ENCODE measurements at places on chromosomes 6 and 20.

DNA sequence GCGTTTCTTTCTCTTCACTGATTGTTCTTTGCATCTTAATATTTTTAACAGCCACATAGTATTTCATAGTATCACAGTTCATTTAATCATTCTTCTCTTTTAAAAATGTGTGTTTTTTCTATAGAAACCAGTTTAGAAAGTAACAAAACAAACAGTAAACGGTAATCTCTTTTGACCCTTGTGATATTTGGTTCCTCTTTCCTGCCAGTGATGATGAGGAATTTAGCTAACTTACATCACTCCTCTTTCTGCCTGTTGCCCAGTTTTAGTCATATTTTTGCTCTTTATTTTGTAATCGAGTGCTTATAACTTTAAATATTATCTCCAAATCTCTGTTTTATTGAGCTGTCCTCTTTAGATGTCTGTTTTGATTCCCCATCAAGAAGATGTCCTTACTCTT, 38.1 kb upstream of the ZBTB24 start:
- H3K27me3 ChIP-seq = no peaks in the 10 kb centered on the region
- no peak overlapping the region for H3K4me3 ChIP-seq
- H3K27ac ChIP-seq = no peak overlapping the region
- H3K36me3 ChIP-seq = no peaks in the 10 kb centered on the region

GRCh38 chr20:45355209-45356084, 7.2 kb upstream of the SDC4 start:
- no peak overlapping the region for H3K27ac ChIP-seq
- no peaks in the 10 kb centered on the region for H3K27me3 ChIP-seq
- DNase-seq = no peak
- no peaks in the 10 kb centered on the region for H3K36me3 ChIP-seq
- H3K4me1 ChIP-seq = peaks cover 39% of the 10 kb centered on the region

GRCh38 chr6:127120787-127121636, 2.5 kb downstream of the RSPO3 start:
- no peak overlapping the region for H3K4me3 ChIP-seq
- H3K27me3 ChIP-seq = peaks cover 12% of the 10 kb centered on the region
- no peaks in the 10 kb centered on the region for H3K36me3 ChIP-seq
- H3K4me1 ChIP-seq = no peaks in the 10 kb centered on the region
- H3K27ac ChIP-seq = no peak overlapping the region

DNA sequence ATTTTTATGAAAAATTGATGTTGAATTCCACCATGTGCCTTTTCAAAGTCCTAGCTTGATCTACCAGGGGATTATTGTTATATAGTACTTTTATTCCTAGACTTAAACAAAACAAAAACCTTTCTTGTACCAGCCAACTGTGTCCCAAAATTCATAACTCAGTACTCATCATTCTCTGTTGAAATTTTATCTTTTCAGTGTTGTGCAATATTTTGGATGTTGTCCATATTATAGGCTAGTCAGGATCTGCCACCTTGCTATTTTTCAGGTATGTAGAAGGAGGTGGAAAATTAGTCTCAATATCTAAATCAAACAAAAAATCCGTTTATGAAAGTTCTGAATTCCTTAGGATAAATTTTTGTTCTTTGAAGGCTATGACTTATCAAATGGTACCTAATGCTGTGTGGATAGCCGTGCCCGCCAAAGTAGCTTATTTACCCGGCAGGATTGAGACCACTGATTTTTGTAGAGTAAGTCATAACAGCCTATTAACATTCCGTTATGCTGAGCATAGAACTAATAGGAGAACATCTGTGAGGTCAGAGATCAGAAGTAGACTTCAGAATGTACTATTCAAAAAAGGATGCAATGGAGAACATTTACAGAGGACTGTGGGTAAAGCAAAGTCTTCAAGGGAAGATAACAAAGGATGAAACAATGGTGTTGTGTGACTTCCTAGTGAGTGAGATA, 304.7 kb downstream of the SOX4 start:
- no peak overlapping the region for H3K4me3 ChIP-seq
- H3K27me3 ChIP-seq = no peaks in the 10 kb centered on the region
- H3K27ac ChIP-seq = no peak overlapping the region
- DNase-seq = no peak
- H3K4me1 ChIP-seq = no peaks in the 10 kb centered on the region
- H3K36me3 ChIP-seq = no peaks in the 10 kb centered on the region

GRCh38 chr6:36962874-36963273, 8.3 kb downstream of the PI16 start:
- no peaks in the 10 kb centered on the region for H3K27me3 ChIP-seq
- peaks cover 9% of the 10 kb centered on the region for H3K4me1 ChIP-seq
- H3K36me3 ChIP-seq = peaks cover 4% of the 10 kb centered on the region

DNA sequence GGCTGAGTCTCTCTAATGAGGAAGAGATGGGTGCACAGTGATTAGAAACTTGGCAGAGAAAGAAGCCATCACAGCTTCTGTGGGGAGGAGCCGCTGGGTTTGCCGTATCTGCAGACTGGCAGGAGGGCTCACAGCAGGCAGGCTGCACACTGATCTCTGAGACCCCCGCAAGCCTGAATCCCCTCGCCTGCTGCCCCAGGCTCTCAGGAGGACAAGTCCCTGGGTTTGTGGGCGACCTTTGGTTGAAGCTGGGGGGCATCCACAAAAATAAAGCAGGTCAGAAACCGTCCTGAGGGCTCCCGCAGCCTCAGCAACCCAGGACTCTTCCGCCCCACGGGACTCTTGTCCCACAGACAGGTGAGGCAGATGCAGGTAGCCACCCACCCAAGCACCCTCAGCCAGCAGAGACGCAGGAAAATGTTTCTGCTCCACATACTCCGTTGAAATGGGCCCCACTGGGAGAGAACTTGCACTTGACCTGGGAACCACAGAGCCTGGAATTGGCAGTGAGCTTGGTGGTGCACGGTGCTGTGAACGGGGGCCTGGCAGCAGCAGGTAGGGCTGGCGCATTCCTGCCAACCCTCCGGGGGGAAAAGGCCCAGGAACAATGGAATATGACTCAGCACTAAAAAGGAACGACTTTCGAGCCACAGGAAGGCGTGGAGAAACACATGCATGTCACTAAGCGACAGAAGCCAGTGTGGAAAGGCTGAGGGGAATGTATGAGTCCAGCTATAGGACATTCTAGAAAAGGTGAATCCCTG, 89.9 kb downstream of the YTHDF1 start:
- DNase-seq = no peak
- peaks cover 82% of the 10 kb centered on the region for H3K27me3 ChIP-seq
- H3K4me3 ChIP-seq = no peak overlapping the region
- no peaks in the 10 kb centered on the region for H3K4me1 ChIP-seq

GRCh38 chr20:61234224-61234890, 17.7 kb upstream of the CDH4 start:
- H3K4me3 ChIP-seq = no peak overlapping the region
- no peak for DNase-seq
- H3K4me1 ChIP-seq = no peaks in the 10 kb centered on the region
- H3K36me3 ChIP-seq = no peaks in the 10 kb centered on the region
- H3K27ac ChIP-seq = no peak overlapping the region

DNA sequence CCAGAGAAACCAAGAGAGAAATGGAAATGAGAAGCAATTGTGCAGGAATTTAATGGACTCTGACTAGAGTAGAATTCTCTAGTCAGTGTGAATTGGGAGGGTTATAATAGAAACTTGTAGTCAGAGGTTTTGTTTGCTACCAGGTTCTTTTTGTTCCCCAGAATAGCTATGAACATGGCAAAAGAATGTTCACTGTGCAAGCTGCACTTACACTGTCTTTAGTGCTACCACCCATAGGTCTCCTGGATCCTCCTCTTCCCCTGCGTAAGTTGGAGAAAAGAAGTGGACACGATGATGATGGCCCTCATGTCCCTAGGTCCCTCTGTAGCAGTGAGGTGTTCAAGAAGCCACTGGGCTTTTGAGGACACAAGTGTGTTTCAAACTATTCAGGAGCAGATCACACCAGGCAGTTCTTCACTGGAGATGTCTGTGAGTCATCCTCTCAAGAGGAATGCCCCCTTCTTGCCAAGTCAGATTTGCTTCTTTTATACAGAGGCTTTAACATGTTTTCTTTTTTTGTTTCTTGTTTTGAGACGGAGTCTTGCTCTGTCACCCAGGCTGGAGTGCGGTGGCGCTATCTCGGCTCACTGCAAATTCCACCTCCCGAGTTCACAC, 47.6 kb upstream of the SMIM8 start:
- no peak overlapping the region for H3K4me3 ChIP-seq
- no peaks in the 10 kb centered on the region for H3K27me3 ChIP-seq
- no peaks in the 10 kb centered on the region for H3K36me3 ChIP-seq
- DNase-seq = no peak
- H3K27ac ChIP-seq = no peak overlapping the region

- no peaks in the 10 kb centered on the region for H3K27me3 ChIP-seq
- H3K36me3 ChIP-seq = peaks cover 66% of the 10 kb centered on the region
- no peak overlapping the region for H3K27ac ChIP-seq
- H3K4me3 ChIP-seq = no peak overlapping the region
- H3K4me1 ChIP-seq = no peaks in the 10 kb centered on the region
These were observed 9.5 kb downstream of the BAG6 start for GRCh38 chr6:31642798-31643570.

GRCh38 chr6:4819706-4820283, 43.6 kb downstream of the CDYL start:
- no peaks in the 10 kb centered on the region for H3K4me1 ChIP-seq
- H3K27me3 ChIP-seq = no peaks in the 10 kb centered on the region
- H3K27ac ChIP-seq = no peak overlapping the region
- H3K4me3 ChIP-seq = no peak overlapping the region
- no peak for DNase-seq

GRCh38 chr20:63896264-63897105, 1.6 kb downstream of the DNAJC5 start:
- peaks cover 7% of the 10 kb centered on the region for H3K4me1 ChIP-seq
- no peaks in the 10 kb centered on the region for H3K27me3 ChIP-seq
- DNase-seq = peak; percentile 86
- H3K4me3 ChIP-seq = peak overlapping the region; percentile 58
- no peaks in the 10 kb centered on the region for H3K36me3 ChIP-seq
- peak overlapping the region; percentile 55 for H3K27ac ChIP-seq

DNA sequence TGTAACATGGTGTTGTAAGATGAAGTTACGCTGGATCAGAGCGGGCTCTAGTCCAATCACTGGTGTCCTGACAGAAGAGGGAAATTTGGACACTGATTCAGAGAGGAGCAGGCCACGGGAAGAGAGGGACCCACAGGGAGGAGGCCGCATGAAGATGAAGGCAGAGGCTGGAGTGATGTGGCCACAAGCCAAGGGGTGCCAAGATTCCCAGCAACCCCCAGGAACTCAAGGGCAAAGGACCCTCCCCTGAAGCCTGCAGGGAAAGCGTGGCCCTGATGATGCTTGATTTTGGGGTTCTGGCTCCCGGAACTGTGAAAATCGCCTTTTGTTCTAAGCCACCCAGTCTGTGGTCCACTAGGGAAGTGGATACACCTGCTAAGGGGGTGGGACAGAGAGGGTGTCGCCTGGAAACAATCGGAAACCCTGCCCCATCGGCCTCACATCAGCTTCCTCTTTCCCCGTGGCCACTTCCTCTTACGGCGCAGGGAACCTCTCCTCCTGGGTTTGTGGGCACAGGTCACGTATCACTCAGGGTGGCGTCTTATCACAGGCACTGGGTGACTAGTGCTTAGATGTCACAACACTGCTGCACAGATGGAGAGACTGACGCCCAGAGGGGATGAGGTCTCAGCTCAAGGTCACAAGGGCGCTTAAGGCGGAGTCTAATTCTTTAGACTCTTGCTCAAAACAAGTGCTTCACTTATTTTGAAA, 58.0 kb downstream of the SULF2 start:
- peaks cover 20% of the 10 kb centered on the region for H3K36me3 ChIP-seq
- no peak for DNase-seq
- no peak overlapping the region for H3K4me3 ChIP-seq
- H3K27ac ChIP-seq = no peak overlapping the region
- H3K27me3 ChIP-seq = no peaks in the 10 kb centered on the region

- H3K27me3 ChIP-seq = no peaks in the 10 kb centered on the region
- H3K27ac ChIP-seq = no peak overlapping the region
These were observed 596.1 kb upstream of the NRSN1 start for GRCh38 chr6:23529902-23530301.

GRCh38 chr20:25470045-25470444, 62.6 kb downstream of the GINS1 start:
- H3K27ac ChIP-seq = no peak overlapping the region
- no peak overlapping the region for H3K4me3 ChIP-seq
- H3K36me3 ChIP-seq = peaks cover 26% of the 10 kb centered on the region
- DNase-seq = peak; percentile 60
- H3K27me3 ChIP-seq = no peaks in the 10 kb centered on the region
